Sigmoid colon (tissue), 7 donors: ENCODE measurements at places on chromosomes 16 and 17. TPM values are rescaled to one million over a fixed set of nuclear protein-coding genes. Genes with fewer than 3 reads are reported as not detected.

The GSG1L gene
- total RNA-seq, result 0.41 TPM

The KRTAP3-2 gene
- total RNA-seq, result not detected

The GP1BA gene
- total RNA-seq, result not detected

The CTRB1 gene
- not detected for total RNA-seq
